CD4-positive, alpha-beta memory T cell (primary cell): ENCODE measurements at places on chromosomes 12 and 14. TPM values are rescaled to one million over a fixed set of nuclear protein-coding genes. Genes with fewer than 3 reads are reported as not detected.

CAND1 gene
- 124 TPM for total RNA-seq

CGRRF1 gene
- total RNA-seq: 21.8 TPM

VRTN gene
- total RNA-seq: not detected

DCN gene
- total RNA-seq: not detected

PROX2 gene
- total RNA-seq: not detected

RIPK3 gene
- total RNA-seq: 63.0 TPM

SPTB gene
- total RNA-seq: 0.03 TPM

DDX51 gene
- total RNA-seq: 42.1 TPM

MRPS35 gene
- 21.1 TPM for total RNA-seq

COCH gene
- total RNA-seq: not detected

SERPINA5 gene
- total RNA-seq: not detected

RNF41 gene
- total RNA-seq: 44.8 TPM

DNA sequence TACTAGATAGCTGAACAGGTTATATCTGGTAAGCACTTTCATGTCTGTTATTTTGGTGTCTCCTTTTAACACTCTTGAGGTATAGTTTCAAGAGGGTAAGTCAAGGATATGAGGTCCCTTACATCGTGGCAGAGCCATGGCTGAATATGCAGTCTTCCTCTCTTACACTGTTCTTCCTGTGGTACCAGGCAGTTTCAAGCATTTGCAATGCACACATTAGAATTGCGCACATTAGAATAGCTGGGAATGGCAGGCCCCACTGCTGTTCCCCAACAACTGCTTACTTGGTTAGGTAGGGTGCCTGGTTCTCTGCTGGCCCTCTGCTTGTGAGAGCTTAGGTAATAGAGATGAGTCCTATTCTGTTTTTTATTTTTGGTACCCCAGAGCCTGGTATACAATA, 41.2 kb downstream of the TMTC2 start:
- no peak for DNase-seq

GRCh38 chr14:92866181-92866752, 56.7 kb upstream of the CHGA start:
- DNase-seq: no peak

DNA sequence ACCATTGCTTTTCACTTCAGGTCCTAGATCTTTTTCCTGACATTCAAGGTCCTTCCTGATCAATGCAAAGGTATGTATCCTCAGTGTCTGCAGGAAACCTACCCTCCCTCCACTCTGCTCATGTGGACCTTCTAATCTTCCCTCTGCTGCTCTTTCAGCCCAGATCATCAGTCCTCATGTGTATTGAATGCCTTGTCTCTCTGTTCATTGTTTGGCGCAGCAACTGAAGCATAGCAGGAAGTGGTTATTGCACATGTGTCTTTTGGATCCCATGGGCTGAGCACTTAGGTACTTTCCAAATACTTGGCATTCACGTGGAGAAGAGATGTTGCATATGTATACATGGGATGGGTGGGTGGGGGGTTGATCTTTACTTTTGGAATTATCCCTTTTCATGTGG, 4.3 kb upstream of the NIN start:
- peak; percentile 37 for DNase-seq

GRCh38 chr14:75372260-75372659, 55.6 kb upstream of the JDP2 start:
- no peak for DNase-seq

DNA sequence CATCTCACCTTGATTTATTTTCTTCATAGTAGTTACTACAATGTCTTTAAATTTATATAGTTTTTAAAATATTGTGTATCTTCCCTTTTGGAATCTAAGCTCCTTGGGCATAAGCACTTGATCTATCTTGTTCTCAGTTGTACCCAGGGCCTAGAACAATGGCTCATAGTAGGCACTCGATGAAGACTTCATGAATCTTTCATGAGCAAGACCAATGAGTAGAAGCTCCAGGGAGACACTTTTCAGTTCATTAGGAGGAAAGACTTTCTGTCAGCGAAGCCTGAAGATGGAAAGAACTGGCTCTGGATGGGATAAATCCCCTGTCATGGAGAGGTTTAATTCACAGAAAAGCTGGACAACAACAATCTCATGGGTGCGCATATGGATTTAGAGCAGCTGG, 140.2 kb upstream of the CRY1 start:
- no peak for DNase-seq

GRCh38 chr12:58381546-58381945, 440.2 kb downstream of the ATP23 start:
- no peak for DNase-seq

GRCh38 chr14:100348253-100348729, 25.2 kb downstream of the SLC25A47 start:
- DNase-seq: no peak

- DNase-seq: no peak
Observed at GRCh38 chr12:40597133-40597532, 95.1 kb upstream of the CNTN1 start.

- DNase-seq: no peak
Observed at GRCh38 chr12:75553836-75554555, 42.6 kb upstream of the KRR1 start.

- DNase-seq: no peak
Observed at GRCh38 chr12:92370828-92371227, 225.2 kb upstream of the BTG1 start.

DNA sequence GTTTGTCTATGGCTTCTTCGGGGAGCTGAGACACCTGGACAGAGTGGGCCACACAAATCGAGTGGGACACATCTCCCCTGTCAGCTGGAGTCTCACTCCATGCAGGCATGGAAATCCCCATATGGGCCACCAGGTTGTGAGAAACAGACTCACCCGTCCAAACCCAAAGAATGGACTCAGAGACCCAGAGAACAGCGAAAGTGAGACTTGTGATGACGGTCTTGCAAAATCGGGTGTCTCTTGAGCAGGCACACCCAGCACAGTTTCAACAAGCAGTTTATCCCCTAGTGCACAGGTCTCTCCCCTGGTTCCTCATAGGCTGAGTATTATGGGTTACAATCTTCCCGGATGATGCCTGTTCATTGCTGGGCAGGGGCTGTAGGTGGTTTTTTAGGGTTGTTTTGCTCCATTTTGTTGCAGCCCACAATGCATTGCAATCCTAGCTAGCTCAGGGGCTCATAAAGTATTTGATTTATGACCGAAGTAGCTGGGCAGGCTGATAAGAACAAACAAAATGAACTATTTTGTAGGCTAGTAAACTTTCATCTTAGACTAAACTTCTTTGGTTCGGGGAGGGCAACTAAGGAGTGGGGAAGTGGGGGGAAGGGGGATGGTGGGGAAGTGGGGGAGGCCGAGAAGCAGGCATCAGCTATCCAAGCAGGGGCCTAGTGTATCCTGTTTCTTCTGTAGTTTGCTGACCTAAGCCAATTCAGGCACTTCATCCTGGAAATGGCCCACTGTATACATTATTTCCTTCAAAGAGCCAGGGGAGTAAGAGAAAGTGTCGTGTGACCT, 45.3 kb downstream of the IQSEC3 start:
- DNase-seq: no peak

DNA sequence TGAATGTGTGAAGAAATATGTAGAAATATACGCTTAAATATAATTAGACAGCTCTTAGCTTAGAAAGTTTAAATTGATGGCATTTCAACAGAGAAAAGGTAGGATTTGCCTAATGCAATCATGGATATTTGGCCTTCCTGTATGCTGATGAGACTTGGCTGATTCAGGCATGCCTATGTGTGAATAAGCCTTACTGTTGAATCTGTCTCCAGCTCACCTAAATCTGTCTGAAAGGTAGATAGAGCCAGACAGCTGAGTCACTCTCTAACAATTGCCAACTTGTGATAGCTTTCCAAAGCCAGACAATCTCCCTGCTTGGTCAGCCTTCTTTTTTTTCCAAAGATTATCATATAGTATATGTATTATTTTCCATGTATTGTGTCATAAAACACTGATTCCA, 92.8 kb upstream of the FLRT2 start:
- DNase-seq: no peak

- DNase-seq: no peak
Observed at GRCh38 chr14:24700511-24700910, 66.5 kb upstream of the GZMB start.

DNA sequence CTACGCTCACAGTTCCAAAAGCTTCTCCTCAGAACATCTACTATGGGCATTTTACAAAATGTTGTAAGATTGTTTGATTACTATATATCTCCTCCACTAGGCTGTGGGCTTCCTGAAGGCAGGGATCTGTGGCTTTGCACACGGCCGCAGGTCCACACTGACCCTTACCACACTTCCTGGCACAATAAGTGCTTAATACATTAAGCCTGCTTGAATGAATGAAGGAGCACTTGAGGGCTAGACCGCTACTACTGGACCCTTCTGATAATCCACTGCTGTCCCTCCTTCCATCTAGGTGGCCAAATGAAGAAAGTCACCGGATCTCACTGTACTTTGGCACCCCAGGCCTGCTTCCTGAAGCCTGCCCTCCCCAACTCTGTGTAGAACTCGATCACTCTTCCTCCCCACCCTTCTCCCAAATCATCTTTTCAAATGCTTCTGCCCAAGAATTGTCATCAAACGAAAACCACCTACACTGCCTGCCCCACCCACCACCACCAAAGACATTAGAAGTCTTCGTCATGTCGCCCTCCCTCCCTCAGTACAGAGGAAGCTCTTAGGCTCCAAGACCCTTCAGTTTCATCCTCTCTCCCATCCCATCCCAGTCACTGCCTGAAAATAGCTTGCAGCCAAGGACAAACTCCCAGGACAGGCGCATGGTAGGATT, 596 bp upstream of the ZBTB39 start:
- DNase-seq: no peak

DNA sequence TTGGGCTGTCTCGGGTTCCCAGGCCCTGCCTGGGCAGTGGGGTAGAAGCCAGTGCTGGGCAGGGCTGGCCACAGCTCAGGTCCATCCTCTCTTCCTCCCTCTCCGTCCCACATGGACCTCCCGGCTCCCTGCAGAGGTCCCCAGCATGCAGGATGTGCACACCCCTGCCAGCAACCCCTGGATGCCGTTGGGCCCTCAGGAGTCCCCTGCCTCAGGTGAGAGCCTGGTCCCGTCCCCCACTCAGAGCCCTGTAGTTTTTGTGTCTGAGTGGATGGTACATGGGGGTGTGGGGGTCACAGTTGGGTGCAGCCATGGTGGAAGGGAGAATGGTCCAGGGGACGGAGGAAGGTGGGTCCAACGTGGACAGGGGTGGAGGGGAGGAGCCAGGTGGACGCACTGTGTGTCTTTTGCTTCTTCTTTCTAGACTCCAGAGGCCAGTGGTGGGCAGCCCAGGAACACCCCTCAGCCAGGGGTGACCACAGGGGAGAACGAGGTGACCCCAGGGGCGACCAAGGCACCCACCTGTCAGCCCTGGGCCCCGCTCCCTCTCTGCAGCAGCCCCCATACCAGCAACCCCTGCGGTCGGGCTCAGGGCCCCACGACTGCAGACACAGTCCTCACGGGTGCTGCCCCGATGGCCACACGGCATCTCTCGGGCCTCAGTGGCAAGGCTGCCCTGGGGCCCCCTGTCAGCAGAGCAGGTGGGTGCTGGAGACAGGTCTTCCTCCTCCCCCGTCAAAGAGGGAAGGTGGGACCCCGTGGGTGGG, 21.7 kb downstream of the PAPLN start:
- no peak for DNase-seq

- no peak for DNase-seq
Observed at GRCh38 chr12:6330192-6330591, 11.7 kb downstream of the TNFRSF1A start.

DNA sequence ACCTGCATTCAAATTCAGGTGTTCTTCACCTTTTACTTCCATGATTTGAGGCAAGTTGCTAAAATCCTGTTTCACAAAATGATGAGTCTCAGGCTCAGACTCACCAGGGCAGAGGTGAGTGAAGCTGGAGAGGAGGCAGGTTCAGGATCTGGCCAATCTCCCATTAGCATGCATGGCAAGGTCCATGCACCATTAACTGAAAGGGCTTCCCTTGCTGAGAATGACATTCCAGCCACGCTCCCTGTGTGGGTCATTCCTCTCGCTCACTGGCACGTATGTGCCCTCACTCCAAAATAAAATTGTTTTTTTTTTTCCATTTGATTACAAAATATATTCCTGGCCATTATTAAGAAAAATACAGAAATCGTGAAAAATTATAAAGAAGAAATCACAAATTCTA, 257.6 kb downstream of the C12orf75 start:
- no peak for DNase-seq

DNA sequence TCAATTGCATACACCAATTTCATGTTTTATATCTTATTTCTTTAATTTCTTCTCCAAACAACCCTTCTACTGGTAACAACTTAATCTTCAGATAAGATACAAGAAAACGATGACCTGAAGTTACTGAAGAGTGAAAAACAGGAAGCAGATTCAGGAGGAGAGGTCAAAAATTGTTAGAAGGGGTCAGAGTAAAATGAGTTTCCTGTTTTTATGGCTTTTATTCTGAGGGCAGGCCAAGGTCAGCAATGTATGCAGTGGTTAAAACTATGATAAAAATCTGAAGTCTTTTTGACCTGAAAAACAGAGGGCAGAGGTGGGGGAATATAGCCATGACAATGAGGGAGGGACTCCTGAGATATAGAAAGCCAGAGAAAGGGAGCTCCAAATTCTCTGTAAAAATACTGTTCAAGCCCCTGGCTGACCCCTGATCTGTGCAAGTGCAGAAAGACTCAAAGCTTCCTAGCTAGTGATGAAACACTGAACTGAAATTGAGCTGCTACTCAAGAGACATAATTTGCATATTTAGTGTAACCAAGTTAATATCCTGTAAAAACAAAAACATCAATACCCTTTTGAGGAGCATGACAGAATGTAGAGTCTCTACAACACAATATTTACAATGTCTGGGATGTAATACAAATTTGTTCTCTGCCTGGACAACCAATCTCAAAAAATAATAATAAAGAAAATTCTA, 514.3 kb upstream of the SEL1L start:
- DNase-seq: no peak

DNA sequence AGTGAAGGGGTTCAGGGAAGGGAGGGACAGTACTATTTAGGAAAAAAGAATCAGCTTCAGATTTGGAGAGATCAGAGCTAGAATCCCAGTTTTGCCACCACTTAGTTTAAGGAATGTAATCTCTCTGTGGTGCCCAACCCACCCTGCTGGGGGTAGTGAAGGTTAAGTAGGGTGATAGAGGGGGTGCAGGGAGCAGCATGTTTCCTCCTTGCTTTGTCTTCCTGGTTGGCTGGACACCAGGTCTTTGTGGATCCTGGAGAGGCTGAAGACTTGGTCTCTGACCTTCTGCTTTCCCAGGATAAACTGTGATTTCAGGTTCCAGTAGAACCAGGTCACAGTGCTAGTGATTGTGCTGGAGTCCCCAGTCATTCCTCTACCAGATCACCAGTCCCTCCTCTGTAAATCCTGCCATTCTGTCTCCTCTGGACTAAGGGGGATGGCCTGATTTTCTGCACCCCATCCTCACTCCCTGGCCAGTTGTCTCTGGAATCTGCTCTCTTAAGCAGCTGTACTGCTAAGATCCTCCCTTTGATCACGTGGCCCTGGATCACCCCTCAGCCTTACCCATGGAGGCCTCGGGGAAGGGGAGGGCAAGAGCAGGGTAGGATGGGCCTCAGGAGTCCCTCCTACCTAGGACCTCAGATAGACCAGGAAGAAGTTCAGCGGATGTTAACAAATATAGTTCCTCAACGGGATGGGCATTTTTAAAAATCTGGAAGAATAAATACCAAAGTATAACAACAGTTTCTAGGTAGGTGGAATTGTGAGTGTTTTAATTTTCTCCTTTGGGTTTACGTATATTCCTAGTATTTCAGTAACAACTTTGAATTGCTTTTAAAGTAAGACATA, 3.1 kb downstream of the MAP3K12 start:
- DNase-seq: no peak
